ENCODE measurements at places on chromosomes 2 and 18. TPM values are rescaled to one million over a fixed set of nuclear protein-coding genes. Genes with fewer than 3 reads are reported as not detected.

The MC4R gene
- not detected for total RNA-seq

The SLC9A2 gene
- total RNA-seq = 3.4 TPM

The UNC80 gene
- total RNA-seq = not detected

The RBMS1 gene
- 68.4 TPM for total RNA-seq

The GPR39 gene
- 9.6 TPM for total RNA-seq

The ANKRD30BL gene
- not detected for total RNA-seq

The CTAGE1 gene
- not detected for total RNA-seq

The OTOS gene
- not detected for total RNA-seq

The LIMS3 gene
- not detected for total RNA-seq
